Naive thymus-derived CD4-positive, alpha-beta T cell (primary cell): ENCODE measurements at places on chromosomes 11 and 22.

- no peak for DNase-seq
Observed at GRCh38 chr11:10050561-10050960, 243.5 kb downstream of the SBF2 start.

GRCh38 chr11:45166604-45166897 lies 20.1 kb downstream of the PRDM11 start:
- DNase-seq = no peak

- DNase-seq = no peak
Observed at GRCh38 chr11:63592975-63593395, 21.2 kb downstream of the PLAAT3 start.

- DNase-seq = no peak
Observed at GRCh38 chr11:134252346-134253187, 585 bp downstream of the THYN1 start.

- DNase-seq = no peak
Observed at GRCh38 chr11:92357344-92357743, 132.7 kb downstream of the FAT3 start.

- peak; percentile 60 for DNase-seq
Observed at GRCh38 chr11:66068154-66068821, 1.8 kb upstream of the PACS1 start.

DNA sequence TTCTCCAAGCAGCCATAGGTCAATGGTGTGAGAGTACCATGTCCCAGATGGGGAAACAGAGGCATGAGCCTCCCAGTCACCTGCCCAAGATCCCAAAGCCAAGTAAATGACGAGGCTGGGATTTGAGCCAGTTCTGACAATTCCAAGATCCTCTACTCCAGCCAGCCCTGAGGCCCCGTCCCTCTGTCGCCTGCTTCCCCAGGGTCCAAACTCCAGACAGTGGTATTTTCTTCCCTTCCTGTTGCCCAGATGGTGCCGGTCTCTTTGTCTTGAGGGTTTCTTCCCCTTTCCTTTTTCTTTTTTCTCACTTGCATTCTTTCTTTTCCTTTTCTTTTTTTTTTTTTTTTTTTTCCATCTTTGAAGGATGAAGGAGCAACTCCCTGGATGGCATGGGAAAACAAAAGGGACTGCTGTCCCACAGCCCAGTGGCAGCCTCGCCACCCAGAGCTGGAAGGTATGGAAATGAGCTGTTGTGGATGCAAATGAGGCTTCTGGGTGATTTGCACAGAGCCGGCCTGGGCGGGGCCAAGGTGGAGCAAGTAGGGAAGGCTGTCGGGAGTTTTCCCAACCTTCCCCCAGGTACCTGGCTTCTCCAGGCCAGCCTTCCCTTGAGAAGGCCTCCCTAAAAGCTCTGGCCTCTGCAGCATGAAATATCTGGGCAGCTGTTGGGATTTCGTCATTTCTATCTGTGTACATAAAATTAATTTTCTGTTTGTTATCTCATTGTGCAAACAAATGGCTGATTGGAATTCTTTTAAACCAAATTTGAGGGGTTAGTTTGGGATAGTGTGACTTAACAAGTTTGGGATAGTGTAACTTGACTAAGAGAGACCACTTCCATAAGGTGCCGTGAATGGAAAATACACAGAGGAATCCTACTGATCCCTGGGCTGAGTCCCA lies 146.8 kb downstream of the MN1 start:
- no peak for DNase-seq

- no peak for DNase-seq
Observed at GRCh38 chr22:23751441-23751996, 607 bp upstream of the ZNF70 start.

GRCh38 chr11:114762408-114762807 lies 84.1 kb downstream of the NXPE2 start:
- no peak for DNase-seq

DNA sequence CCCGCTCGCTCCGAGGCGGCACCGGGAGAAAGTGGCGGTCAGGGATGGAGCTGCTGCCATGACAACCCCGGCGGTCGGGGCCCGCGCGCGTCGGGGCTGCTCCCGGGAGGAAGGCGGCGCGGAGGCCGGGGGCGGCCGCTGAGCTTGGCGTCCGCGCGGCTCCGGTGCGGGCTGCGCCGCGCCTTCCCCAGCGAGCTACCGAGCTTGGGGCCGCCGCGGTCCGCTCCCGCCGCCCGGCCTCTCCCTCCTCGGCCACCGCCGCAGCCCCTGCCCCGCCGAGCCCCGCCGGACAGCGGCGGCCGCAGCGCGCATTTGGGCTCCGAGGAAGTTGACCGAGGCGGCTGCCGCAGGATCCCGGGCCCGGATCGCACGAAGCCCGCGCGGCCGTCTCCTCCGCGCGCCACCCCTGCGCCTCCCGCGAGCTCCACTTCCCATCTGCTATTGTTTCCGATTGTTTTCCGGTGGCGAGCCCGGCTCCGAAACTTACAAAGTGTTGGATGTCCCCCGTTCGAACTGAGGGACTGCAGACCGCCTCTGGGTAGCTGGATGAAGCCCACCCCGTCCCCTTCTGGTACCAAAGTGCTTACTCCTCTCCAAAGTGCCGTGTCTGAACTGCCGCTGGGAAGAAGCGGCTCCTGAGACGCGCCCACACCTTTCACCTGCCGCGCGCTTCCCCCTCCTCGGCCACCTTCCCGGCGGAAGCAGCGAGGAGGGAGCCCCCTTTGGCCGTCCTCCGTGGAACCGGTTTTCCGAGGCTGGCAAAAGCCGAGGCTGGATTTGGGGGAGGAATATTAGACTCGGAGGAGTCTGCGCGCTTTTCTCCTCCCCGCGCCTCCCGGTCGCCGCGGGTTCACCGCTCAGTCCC lies 540.3 kb downstream of the NTM start:
- DNase-seq = no peak

DNA sequence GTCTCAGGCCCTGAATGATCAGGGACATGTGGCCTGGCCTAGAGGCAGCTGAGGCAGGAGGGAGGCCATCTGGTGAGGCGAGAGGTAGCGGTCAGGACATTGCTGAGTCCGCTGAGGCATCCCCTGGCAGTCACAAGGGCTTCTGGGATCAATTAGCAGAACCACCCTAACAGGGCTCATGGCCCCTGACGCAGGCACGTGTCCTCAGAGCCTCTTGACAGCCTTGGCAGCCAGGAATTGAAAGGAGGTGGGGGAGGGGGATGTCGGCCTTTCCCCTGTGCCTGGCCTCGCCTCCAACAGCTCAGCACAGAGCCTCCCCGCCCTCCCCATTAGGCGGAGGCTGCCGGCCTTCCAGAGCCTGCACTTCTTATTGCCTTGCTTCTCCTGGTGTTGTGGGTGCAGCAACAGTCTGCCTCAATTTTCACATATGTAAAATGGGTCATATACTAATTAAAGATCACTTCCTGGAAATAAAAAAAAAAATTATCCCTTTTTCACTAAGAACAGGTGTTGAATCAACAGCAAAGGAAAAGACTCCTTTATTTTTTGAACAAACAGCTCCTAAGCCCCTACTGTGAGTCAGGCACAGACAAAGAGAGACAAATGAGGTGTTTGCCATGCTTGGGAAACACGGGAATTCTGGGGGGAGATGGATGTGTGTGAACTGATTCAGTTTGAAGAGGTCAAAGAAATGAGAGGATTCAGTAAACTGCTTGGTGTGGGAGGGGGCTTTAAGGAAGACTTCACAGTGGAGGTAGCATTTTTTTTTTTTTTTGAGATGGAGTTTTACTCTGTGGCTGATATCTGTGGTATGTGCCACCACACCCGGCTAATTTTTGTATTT lies 55.3 kb downstream of the NFAM1 start:
- no peak for DNase-seq

GRCh38 chr11:104594228-104594958 lies 303.9 kb downstream of the CASP12 start:
- DNase-seq = no peak

DNA sequence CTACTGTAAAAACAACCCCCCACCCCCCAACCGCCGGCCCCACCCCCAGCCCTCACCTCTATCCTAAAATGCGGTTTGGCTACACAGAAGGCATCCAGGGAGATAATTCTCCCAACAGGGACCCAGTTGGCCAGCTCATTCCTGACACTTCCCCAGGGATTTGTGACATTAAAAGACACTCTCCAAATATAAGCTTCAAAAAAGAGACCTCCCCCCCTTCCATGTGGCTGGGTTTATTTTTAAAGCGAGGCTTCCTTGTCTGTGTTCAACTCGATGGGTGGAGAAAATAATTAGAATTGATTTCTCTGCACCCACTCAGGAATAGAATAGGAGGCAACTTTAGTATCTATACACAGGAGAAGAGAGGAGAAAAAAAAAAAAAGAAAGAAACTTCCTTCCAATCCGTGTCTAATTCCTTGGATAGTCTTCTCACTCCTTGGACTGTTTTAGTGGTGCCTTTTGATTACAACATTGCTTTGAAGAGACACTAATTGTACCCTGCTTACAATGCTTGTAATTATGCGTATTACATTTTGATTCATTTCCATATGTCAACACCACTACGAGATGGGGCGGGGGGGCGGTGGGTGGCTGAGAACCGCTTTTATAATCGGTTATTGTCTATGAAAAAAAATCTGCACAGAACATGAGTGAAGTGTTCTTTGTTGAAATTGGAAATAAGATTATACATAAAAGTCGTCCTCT lies 500.4 kb downstream of the MIAT start:
- DNase-seq = no peak

DNA sequence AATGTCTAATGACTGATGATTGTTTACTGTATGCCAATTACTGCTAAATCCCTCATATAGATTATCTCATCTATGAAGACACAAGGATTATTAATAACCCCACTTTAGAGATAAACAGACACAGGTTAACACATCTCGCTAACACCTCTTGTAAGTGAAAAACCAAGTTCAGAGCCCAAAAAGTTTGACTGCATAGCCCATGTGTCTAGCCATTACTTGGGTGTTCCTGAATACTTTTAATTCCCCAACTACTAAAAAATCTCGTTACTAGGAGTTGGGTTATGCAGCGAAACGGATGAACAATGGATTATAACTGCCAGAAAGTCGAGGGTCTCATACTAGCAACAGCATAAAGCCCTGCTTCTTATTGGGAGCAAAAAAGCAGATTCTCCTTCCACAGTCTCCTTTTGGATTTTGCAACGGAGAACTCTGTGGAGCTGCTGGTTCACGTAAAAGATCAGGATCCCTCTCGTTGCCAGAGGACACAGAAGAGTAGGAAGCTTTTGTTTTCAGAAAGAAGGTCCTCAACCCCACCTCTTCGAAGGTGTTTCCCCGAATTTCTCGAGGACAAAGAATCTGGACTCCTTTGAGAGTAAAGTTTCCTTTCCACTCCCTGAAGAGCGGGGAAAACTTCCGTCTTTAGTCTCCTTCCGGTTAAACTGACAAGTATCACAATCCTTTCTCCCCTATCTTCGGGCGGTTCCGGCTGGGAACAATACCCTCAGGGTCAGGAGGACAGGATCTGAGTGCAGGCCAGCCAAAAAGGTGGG lies 979 bp downstream of the ZBED5 start:
- peak; percentile 34 for DNase-seq

- DNase-seq = no peak
Observed at GRCh38 chr11:124198897-124199296, 15.8 kb downstream of the OR10D3 start.

DNA sequence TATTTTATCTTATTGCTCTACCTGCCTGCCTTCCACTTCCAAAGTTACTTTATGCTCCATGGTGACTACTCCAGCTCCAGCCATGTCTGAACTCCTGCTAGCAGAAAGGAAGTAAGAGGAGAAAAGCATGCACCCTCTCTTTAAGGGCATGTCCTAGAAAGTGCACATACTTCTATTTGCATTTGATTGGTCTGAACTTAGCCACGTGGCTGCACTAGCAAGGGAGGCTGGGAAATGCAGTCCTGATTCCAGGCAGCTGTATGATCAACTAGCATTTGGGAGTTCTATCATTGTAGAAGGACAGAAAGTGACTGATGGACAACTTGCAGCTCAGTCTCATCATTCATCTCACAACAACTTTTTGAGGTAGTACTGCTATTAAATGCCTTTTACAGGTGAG lies 515.7 kb downstream of the BUD13 start:
- no peak for DNase-seq

GRCh38 chr22:49566693-49567092 lies 261.0 kb downstream of the BRD1 start:
- DNase-seq = no peak

- DNase-seq = no peak
Observed at GRCh38 chr11:26820739-26821138, 98.9 kb upstream of the SLC5A12 start.

DNA sequence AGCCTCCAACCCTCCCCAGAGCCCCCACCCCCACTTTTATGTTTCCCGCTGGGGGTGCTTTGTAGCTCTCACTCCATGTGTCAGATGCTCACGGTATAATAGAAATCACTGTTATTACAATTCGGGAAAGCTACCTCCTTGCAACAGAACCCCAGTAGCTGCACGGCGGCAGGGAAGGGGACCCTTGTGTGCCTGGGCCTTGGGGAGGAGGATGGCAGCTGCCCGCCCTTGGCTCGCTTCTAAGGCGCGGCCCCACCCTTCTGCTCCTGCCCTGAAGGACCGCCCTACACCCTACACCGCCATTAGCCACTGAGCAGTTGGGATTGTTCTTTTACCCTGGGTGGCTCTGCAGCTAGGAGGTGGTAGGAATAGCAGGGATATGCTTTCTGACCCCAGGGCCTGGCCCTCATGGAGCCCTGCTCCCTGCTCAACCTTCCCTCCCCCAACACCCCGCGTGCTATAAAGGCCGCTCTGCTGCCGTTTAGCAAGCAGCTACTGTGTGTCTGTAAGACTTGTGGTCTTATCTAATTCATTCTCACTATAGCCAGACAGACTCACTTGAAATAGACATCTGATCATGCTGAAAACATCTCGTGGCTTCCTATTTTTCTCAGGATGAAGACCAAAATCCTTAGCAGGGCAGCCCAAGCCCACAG lies 219.7 kb downstream of the CEP164 start:
- DNase-seq = no peak

GRCh38 chr11:11786771-11787170 lies 55.0 kb upstream of the USP47 start:
- no peak for DNase-seq

- DNase-seq = no peak
Observed at GRCh38 chr11:3934658-3935057, 79.2 kb downstream of the STIM1 start.

DNA sequence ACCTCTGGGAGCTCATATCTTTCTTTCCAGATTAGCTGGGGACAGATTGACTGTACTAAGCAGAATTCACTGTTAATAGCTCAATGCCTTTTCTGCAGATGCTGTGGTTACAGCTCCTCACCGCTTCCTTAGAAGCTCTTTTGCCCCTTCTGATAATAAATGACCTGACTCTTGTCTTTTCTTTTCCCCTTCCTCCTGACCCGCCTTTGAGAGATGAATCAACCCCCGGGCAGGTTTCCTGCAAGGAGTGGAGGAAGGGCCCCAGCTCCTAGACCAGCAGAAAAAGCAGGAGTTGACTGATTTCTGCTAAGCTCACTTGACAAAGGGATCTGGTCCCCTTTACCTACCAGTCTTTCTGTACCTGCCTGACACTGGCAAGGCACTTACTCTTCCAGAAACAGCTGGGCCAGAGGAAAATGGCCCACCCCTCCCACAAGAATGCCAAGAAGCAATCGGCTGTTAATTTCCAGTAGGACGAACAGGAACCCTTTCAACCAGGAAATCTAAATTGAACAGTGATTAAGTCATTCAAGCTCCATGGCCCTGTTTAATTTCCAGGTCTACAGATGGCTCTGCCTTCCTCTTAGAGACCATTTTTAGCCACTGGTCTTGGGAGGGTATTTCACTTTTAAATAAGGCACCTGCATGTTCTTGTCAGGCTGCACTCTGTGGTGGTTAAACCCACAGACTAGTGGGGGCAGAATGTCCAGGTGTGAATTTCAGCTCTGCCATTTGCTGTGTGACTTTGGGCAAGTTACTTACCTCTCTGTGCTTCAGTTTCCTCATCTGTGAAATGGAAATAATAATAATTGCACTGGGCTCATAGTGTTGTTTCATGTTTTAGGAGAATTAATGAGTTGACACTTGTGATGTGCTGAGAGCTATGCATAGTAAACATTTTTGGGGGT lies 67.5 kb downstream of the PRR5L start:
- no peak for DNase-seq
